ENCODE measurements at places on chromosomes 12 and 14. TPM values are rescaled to one million over a fixed set of nuclear protein-coding genes. Genes with fewer than 3 reads are reported as not detected.

PLA2G1B gene
- total RNA-seq: 2.5 TPM

VRTN gene
- total RNA-seq: 0.31 TPM

MYF6 gene
- not detected for total RNA-seq

DLST gene
- 126 TPM for total RNA-seq

- no peaks in the 10 kb centered on the region for H3K27me3 ChIP-seq
- no peak for DNase-seq
- H3K36me3 ChIP-seq: no peaks in the 10 kb centered on the region
These were observed 23.9 kb upstream of the MAP1LC3B2 start for GRCh38 chr12:116535241-116535640.

DNA sequence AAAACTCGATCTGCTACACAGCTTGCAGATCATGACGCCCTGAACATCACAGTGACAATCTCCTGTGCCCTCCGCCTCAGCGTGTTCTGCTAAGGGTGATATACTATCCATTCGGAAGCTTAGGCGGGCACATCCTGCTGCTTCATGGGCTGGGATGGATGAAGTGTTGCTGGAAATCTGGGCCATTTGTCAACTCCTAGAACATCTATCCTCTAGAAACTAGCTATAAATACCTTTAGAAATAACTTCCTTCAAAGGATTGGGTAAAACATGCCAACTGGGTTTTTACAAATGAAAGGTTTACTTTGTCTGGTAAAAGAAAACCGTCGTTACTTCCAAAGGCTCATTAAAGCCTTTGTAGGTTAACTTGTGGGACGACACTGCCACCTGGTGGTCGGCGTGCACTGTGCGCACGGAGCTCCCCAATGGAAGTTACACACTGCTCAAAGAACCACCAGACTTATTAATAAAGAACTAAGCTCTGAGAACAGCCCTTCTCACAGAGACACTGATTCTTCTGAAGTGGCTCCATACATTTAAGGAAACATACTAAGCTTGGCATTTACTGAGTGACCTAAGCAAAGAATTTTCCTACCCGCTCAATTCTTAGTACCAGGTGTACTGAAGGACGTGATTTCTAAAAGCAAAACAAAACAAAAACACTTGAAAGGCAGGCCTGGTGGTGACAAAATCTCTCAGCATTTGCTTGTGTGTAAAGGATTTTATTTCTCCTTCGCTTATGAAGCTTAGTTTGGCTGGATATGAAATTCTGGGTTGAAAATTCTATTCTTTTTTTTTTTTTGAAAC is 21.6 kb upstream of the CACNA2D4 start:
- H3K36me3 ChIP-seq: no peaks in the 10 kb centered on the region
- no peak overlapping the region for H3K27ac ChIP-seq
- H3K27me3 ChIP-seq: no peaks in the 10 kb centered on the region
- DNase-seq: peak; percentile 45
- H3K4me1 ChIP-seq: no peaks in the 10 kb centered on the region

DNA sequence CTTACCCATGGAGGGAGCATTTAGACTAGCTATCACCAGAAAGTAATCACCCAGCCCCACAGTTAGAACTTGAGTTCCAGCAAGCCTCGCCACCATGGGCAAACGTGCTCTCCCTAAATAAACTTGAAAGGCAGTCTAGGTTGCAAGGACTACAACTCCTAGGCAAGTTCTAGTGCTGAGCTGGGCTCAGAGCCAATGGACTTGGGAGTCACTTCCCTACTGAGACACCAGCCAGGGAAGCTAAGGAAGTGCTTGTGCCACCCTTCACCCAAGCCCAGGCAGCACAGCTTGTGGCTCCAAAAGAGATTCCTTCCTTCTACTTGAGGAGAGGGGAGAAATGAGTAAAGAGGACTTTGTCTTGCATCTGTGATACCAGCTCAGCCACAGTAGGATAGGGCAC is 57.9 kb downstream of the SLCO1A2 start:
- no peaks in the 10 kb centered on the region for H3K4me1 ChIP-seq
- H3K36me3 ChIP-seq: no peaks in the 10 kb centered on the region
- no peak for DNase-seq
- H3K27ac ChIP-seq: no peak overlapping the region
- no peak overlapping the region for H3K4me3 ChIP-seq

DNA sequence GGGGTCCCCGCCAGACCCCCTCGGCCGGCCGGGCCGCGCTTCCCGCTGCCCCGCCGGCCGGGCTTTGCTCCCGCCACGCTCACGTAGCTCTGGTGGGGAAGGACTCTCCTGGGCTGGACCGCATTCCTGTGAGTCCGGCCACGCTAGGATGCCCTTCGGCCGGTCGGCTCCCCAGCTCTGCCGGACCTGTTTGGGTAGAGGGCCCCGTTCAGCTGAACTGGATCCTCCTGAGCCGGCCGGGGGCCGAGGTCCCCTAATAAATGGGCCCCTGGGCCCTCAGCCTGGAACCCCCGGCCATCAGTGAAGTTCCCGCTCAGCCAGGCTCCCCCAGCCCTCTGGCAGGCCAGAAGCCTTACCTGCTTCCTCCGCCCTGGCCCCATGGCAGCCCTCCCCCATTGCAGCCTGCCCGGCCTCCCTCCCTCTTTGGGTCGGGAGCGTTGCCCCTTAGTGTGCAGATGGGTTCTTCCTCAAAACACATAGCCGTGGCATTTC is 593 bp downstream of the UNC119B start:
- H3K36me3 ChIP-seq: no peaks in the 10 kb centered on the region
- H3K4me1 ChIP-seq: peaks cover 15% of the 10 kb centered on the region
- no peak for DNase-seq

- DNase-seq: no peak
- no peaks in the 10 kb centered on the region for H3K27me3 ChIP-seq
- H3K36me3 ChIP-seq: no peaks in the 10 kb centered on the region
- H3K27ac ChIP-seq: no peak overlapping the region
These were observed 225.2 kb downstream of the C12orf75 start for GRCh38 chr12:105555556-105556295.

DNA sequence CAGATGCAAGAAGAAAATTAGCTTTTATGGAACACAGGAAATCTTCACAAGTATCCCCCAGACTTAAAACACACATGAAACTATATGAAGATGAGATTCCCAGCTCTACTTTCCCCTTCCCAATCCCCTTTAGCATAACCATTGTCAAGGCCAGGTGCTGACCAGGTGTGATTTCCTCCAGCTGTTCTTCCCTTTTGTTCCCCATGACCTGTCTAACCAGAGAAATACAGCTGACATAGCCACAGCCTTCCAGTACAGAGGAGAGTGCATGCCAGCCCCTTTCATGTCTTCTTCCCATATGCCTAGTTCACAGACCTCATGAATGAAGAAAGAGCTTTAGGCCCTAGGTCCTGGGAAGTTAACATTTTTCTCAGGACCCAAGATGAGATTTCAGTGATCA is 43.5 kb upstream of the FKBP4 start:
- no peak overlapping the region for H3K27ac ChIP-seq
- H3K36me3 ChIP-seq: no peaks in the 10 kb centered on the region
- no peaks in the 10 kb centered on the region for H3K27me3 ChIP-seq
- no peak for DNase-seq
- H3K4me1 ChIP-seq: no peaks in the 10 kb centered on the region
- no peak overlapping the region for H3K4me3 ChIP-seq

DNA sequence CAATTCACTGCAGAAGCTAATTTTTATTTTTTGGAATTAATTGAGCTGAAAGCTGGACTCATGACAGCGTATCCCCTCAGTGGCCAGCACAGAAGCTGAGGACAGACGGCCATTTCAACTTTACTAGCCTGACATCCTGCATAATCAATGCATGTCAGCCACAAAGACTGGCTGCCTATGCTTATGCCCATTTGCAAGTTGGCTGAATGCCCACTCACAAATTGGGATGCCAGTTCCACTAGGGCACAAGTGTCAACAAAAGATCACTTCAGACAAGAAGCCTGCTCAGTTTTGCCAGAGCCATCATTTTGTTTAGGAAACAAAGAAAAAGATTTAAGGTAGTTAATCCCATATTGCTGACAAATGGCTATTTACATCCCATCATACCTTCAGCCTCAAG is 417.6 kb downstream of the NOVA1 start:
- H3K27ac ChIP-seq: no peak overlapping the region
- no peak overlapping the region for H3K4me3 ChIP-seq
- DNase-seq: no peak
- H3K36me3 ChIP-seq: no peaks in the 10 kb centered on the region
- no peaks in the 10 kb centered on the region for H3K27me3 ChIP-seq

GRCh38 chr14:69964841-69965240 is 85.6 kb downstream of the SMOC1 start:
- H3K36me3 ChIP-seq: no peaks in the 10 kb centered on the region
- H3K4me1 ChIP-seq: no peaks in the 10 kb centered on the region
- H3K27ac ChIP-seq: no peak overlapping the region
- DNase-seq: no peak
- H3K27me3 ChIP-seq: no peaks in the 10 kb centered on the region

DNA sequence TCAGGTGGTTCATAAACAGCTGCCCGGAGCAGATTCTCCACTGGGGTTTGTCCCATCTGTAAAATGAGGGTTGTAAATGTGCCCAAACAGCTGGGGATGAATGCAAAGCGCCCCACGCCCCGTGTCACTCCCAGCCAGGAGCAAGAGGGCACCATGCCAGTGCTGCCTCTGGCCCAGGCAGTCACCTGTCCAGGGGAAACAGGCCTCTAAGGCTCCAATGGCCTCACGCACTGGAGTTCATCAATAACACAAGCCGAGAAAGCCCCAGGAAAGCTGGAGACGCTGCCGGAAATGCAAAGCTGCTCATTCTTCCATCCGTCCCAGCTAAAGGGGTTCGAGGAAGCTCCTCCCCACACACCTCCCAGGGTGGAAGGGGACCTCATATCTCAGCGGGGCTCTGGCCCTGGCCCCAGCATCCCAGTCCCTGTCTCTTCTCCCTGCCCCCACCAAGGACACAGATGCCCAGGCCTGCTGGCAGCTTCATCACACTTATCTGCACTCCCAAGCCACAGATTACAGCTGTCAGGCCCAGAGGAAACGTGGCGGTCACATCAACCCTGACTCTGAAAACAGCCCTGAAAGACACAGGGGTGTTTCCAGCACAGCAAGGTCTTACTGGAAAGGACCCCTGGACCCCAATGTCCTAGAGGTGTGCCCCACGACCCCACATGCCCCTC is 21.5 kb downstream of the SCARB1 start:
- H3K4me3 ChIP-seq: no peak overlapping the region
- no peaks in the 10 kb centered on the region for H3K27me3 ChIP-seq
- no peak for DNase-seq
- peaks cover 4% of the 10 kb centered on the region for H3K36me3 ChIP-seq

- no peak for DNase-seq
- peaks cover 20% of the 10 kb centered on the region for H3K4me1 ChIP-seq
- H3K27ac ChIP-seq: no peak overlapping the region
- no peaks in the 10 kb centered on the region for H3K36me3 ChIP-seq
- no peaks in the 10 kb centered on the region for H3K27me3 ChIP-seq
These were observed 239.2 kb downstream of the CACNA1C start for GRCh38 chr12:2291947-2292346.

- peaks cover 41% of the 10 kb centered on the region for H3K4me1 ChIP-seq
- peak overlapping the region; percentile 39 for H3K27ac ChIP-seq
- peaks cover 5% of the 10 kb centered on the region for H3K36me3 ChIP-seq
- no peak for DNase-seq
These were observed 81.6 kb downstream of the ITPK1 start for GRCh38 chr14:93033983-93034670.

DNA sequence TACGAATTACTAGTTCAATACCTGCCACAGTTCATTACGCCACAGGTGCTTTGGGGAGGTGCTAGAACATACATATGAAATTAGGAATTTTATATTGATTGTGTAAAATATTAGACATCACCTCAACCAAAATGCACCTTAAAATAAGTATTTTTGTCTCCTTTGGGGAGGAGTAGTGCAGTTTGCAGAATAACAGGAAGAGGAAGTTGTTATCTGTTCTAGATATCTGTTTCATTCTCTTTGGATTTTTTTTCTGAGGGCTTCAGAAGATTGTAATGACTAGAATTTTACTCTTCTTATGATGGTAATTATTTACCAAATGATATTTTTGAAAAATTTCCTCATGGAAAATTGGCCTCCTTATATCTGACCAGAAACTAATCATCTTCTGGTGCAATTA is 9.9 kb upstream of the GYS2 start:
- H3K36me3 ChIP-seq: no peaks in the 10 kb centered on the region
- H3K4me1 ChIP-seq: no peaks in the 10 kb centered on the region
- no peaks in the 10 kb centered on the region for H3K27me3 ChIP-seq
- no peak for DNase-seq
- H3K4me3 ChIP-seq: no peak overlapping the region

- H3K27ac ChIP-seq: no peak overlapping the region
- DNase-seq: no peak
- no peaks in the 10 kb centered on the region for H3K27me3 ChIP-seq
- H3K4me3 ChIP-seq: no peak overlapping the region
These were observed 165.1 kb downstream of the DAD1 start for GRCh38 chr14:22423958-22424357.

DNA sequence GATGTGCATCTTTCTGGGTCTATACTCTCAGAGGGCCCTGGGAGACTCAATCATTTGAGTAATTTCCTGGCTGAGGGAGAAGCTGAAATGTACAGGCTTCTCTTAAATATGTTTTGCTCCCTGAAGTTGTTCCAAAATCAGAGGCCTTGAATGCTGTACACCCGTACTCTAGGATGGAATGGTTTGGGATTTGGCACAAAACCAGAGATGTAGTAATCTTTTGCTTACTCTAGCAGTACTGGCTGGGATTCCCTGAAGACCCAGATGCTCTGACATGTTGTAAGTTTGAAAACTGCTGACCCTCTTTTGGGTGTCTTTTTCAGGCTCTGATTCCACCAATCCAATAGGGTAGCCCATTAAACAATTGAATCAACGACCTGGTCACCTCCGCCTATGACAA is 10.4 kb downstream of the ACACB start:
- no peak for DNase-seq
- no peak overlapping the region for H3K4me3 ChIP-seq
- no peaks in the 10 kb centered on the region for H3K4me1 ChIP-seq
- no peaks in the 10 kb centered on the region for H3K27me3 ChIP-seq

DNA sequence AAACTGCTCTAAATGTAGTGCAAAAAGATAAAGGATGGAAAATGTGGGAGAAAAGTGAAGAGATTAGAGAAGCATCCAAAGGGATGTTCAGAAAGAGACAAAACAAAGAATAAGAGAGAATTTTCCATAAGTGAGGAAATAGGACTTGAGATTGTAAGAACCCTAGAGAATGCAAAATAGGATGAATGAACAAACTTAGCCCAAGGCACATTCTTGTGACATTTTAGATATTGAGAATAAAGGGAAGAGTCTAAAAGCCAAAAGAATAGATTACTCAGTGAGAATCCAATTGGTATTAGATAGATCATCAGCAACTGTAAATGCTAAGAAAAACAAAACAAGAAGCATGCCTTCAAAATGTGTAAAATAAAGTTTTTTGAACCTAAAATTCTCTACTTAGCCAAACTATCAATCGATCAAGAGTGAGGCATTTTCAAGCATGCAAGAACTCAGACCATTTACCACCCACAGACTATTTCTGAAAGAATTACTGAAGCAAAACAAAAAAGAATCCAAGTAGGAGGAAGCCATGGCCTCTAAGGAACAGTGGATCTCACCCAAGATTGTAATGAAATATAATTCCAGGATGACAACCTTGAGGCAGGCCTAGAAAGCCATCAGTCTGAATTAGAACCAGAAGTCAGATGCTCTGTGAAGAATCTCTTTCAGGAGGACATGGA is 33.5 kb downstream of the DYRK2 start:
- H3K4me1 ChIP-seq: no peaks in the 10 kb centered on the region
- no peak for DNase-seq

- no peaks in the 10 kb centered on the region for H3K4me1 ChIP-seq
- no peak overlapping the region for H3K4me3 ChIP-seq
- H3K27ac ChIP-seq: no peak overlapping the region
- no peaks in the 10 kb centered on the region for H3K36me3 ChIP-seq
- H3K27me3 ChIP-seq: no peaks in the 10 kb centered on the region
These were observed 165.9 kb upstream of the ARHGAP5 start for GRCh38 chr14:31911160-31911559.

All from GM12878 (cell line).